ENCODE measurements at places on chromosomes 7 and 10.

- no peak for DNase-seq
Observed at GRCh38 chr10:2852574-2853323, 214.6 kb upstream of the PFKP start.

- DNase-seq: no peak
Observed at GRCh38 chr10:310976-311639, 175.9 kb downstream of the ZMYND11 start.

GRCh38 chr7:13743226-13743625 lies 246.2 kb downstream of the ETV1 start:
- DNase-seq: no peak

- peak; percentile 76 for DNase-seq
Observed at GRCh38 chr10:24894728-24895127, 57.7 kb downstream of the PRTFDC1 start.

All from A172 (cell line).